ENCODE measurements at places on chromosomes 7 and 10.

DNA sequence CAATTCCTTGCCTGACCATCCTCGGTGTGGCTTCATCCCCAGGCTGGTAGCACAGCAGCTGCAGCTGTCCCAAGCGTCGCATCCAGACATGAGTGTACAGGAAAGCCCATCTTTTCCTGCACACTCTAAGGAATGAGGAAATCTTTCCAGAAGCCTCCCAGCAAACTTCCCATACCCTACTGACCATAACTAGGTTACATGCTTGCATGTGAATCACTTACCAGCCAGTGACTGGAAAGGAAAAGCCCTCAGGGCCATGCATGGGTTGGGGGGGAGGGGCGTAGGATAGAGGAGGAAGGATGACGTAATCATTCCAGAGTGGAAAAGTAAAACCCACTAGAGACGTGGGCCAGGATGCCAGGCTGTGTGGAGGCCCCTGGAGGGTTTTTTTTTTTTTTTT, 18.9 kb upstream of the ZNF212 start:
- no peak for DNase-seq

DNA sequence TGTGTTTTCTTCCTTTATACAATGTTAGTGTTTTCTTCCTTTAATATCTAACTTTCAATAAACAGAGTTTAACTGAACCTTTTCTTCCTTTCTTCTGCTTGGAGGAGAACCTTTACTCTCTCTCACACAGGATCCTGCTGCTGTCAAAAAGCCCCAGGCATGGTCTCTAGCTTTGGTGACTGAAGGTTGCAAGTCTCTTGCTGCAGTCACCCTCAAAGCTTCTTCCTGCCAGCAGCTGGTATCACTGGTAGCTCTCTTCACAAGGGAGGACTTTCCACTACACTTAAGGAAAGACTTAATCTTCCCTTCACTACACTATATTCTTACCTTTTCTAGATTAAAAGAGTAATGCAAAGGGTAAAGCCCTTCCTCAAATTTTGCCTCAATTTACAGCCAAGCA, 153.4 kb downstream of the SGMS1 start:
- DNase-seq, result no peak

- DNase-seq, result no peak
Measured at GRCh38 chr10:90350122-90350521, 507.7 kb downstream of the HTR7 start.

DNA sequence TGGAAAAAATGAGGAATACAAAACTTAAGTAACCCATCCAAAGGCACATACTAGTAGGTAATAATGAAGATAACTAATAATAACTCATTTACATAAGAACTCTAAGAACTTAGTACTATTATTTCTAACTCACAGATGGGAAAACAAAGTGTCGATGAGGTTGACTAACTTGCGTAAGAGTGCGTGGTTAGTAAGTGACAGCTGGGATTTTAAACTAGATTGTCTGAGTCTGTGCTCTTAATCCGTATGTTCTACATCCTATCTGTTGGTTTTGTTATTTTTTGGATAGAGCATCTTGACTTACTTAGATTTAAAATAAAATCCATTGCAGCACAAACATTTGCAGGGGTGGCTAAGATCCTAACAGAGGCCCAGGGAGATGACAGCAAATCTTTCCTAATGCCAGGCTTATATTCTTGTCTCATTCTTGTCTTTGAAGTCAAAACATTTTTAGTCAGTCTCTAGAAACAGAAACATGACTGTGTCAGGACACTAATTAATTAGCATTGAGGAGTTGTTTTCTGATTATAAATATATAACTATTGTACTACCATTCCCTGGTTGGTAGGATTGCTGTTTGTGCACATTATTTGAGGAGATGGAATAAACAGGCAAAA, 11.7 kb downstream of the RPA3 start:
- no peak for DNase-seq

DNA sequence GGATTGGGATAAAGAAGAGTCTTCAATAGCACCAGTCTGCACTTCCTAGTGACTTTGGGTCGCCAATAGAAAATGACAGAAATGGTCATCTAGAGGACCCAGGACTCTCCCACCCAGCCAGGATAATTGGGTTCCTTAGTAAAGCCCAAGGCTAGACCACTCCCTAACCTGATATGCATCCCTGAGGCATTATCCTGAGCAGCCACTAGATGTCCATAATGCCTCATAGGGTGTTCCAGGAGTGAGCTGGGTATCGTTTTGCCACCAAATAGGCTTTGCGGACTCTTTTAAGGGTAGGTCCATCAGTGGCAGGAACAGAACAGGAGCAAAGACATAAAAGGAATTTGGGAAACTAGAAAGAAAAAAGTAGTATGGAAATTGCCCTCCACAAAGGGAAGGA, 4.5 kb upstream of the LRRC4 start:
- no peak for DNase-seq

GRCh38 chr7:18087026-18087686, 59.5 kb upstream of the PRPS1L1 start:
- no peak for DNase-seq

- no peak for DNase-seq
Measured at GRCh38 chr7:99184532-99185218, 23.2 kb downstream of the KPNA7 start.

DNA sequence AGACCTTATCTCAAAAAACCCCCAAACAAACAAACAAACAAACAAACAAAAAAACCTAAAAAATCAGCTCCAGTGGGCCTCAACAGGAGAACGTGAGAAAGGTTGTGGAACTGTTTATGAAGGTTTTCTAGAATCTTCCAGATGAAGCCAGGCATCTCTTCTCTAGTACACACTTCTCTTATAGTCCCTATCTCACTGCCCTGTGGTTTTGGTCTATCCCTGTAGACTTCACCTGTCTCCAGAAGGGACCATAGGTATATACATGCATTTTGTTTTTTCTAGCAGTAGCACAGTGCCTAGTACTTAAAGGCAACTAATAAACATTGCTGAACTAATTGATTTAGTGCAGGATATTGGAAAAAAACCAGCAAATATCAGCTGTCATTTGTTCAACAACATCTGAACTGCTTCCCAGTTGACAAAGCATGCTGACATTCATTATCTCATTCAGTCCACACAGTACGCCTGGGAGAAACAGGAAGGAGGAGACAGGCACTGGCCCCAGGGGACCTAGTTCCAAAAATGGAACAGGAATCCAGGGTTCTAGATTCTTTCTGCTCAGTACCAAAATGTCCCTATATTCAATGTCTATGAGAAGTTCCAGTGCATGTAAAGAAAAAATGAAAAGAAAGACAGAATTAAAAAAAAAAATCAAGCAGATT, 59.8 kb downstream of the C10orf67 start:
- no peak for DNase-seq

- DNase-seq, result peak; percentile 33
Measured at GRCh38 chr10:78211561-78212051, 177.9 kb downstream of the RPS24 start.

DNA sequence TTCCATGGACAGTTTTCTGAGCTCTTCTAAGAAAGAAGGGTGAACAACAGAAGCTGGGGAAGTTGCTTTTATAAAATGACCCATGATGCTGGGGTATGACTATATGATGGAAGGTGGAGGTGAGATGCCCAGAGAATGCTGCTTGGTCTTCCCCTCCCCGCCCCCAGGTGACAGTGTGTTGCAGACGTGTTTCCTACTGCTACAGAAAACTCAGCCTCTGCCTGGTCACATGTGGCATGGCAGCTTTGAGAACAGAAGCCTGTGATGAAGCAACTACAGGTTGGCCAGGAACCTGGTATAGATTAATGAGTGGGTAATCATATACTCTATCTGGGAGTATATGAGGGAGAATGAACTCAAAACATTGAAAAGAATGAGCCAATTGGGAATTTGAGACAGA, 67.1 kb downstream of the MTURN start:
- no peak for DNase-seq

DNA sequence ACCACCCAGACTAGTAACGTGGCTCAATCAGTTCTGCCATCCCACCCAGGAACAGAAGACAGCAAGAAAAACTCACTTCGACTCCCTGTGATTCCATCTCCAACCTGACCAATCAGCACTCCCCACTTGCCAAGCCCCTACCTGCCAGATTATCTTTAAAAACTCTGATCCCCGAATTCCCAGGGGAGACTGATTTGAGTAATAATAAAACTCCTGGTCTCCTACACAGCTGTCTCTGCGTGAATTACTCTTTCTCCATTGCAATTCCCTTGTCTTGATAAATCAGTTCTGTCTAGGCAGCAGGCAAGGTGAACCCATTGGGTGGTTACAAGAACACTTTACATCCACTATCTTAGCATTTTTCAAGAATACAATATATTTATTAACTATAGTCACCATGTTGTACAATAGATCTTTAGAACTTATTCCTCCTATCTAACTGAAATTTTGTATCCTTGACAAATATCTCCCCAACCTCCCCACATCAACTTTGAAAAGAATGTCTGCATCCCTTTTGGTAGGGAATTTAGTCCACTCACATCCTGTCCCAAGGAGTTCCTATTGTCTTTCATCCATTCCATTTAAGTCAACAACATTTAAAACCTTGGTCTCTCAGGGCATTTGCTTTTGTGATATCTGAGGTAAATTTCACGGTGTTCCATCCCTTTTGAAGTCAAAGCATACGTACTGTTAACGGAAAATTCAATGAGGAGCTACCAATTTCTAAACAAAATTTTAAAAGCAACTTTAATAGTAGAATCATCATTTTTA, 163.7 kb downstream of the MACC1 start:
- DNase-seq, result no peak

DNA sequence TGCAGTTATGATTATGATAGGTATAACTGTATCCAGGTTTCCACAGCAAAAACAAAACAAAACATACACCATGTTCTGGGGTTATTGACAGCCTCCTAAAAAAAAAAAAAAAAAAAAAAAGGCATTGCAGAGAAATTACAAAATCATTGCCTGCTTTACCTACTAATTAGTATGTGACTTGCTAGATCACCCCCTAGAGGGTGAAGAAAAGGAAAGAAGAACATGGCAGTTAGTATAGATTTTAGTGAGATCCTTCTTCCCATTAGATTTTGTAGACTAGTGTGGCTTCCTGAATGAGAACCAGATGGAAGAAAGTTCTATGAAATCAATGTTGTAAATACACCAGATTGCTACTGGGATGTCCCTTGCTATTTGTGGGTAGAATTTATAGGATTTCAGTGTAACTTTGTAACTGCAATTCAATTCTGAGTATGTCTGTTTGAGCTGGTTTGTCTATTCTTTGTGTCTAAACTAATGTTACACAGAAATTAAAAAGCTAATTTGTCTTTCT, 24.0 kb upstream of the AGBL3 start:
- DNase-seq, result no peak

DNA sequence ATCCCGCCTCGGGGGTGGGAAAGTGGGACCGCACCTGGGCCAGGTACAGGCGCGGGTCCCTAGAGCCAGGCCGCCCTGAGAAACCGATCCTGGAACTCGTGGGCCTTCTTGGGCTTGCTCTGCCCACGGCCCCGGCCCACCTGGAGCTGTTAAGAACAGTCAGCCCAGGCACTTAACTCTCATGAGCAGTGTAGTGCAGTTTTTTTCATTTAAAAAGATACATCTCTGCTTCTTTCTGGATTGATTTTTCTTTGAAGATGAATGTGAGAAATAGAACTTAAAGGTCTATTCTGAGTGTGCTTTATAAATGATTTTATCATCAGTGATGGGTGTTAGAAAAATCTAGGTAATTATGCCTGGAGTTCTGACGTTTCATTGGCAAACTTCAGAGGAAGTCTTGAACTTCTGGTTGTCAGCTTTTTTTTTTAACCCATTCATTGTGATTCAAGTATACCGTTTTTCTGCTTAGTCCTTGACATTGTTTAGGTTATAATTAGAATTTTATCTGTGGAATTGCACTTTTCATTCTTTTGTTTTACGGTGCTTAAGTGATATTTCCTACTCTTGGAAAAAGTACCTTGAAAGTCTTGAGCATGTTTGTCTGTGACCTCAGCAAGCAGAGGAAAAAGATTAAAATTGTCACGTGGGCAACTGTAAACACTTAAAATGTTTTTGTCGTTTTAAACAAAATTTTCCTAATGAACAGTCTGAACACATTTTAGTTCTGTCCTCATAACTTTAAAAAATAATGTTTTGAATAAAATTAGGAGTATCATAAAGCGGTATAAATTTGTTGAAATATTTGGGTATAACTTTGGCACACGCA, 906 bp downstream of the CDK1 start:
- no peak for DNase-seq

GRCh38 chr10:14618674-14619073, 156.0 kb downstream of the FAM107B start:
- DNase-seq, result no peak

DNA sequence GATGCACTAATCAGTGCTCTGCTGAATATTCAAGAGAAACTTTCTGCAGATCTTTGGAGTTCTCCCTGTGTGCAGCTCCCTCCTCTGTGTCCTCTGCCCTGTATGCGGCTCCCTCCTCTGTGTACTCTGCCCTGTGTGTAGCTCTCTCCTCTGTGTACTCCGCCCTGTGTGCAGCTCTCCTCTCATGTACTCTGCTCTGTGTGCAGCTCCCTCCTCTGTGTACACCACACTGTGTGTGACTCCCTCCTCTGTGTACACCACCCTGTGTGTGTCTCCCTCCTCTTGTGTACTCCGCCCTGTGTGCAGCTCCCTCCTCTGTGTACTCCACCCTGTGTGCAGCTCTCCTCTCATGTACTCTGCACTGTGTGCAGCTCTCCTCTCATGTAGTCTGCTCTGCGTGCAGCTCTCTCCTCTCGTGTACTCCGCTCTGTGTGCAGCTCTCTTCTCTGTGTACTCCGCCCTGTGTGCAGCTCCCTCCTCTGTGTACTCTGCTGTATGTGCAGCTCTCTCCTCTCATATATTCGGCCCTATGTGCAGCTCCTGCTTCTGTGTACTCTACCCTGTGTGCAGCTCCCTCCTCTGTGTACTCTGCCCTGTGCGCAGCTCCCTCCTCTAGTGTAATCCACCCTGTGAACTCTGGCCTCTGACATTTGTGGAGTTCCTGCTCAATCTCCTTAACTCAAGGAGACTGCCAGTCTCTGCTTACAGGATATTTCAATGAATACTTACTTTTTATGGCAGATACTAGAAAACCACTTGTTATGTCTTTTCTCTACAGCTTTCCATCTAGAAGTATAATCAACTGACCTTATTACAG, 280.4 kb downstream of the GLRX3 start:
- no peak for DNase-seq

GRCh38 chr10:128125416-128125943, 743 bp downstream of the MKI67 start:
- no peak for DNase-seq

DNA sequence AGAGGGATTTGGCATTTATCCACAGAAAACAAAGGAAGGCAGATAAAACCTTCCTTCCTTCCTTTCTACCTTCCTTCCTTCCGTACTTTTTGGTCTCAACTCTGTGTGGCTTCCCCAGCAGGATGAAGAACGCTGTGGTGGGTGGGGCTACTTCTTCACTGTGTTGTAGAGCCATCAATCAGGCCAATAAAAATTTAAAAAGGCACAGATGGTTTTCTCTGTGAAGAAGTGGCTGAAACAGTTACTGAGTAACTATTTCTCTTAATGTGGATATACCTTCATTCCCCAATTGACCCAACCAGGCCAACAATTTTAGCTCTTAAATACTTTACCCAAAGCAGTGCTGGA, 75.8 kb downstream of the ZNF92 start:
- no peak for DNase-seq

All from amniotic stem cell (primary cell).